Stimulated activated CD4-positive, alpha-beta T cell treated with anti-CD3 and anti-CD28 coated beads, TNF-alpha, amount 100 ng/mL, for 48 hours (primary cell): ENCODE measurements at places on chromosomes 3 and 15.

GRCh38 chr3:4426782-4427344 is 40.2 kb downstream of the SUMF1 start:
- DNase-seq, result no peak

DNA sequence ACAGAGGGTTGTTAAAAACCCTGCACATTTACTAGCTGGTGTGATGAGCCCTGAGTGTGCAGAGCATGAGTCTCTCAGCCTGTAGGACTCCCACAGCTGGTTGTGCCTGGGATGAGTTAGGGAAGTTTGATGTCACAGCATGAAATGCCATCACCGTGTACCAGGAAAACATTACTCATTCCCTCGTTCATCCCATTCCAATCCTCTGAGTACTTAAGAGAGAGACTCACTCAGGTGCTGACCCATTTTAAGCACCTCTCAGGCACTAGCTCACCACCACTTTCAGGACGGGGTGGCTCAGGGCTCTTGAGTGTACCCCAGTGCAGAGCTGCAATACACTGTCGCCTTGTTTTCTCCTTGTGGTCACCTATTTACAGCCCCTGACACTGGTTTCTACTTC is 18.7 kb downstream of the MGLL start:
- no peak for DNase-seq

DNA sequence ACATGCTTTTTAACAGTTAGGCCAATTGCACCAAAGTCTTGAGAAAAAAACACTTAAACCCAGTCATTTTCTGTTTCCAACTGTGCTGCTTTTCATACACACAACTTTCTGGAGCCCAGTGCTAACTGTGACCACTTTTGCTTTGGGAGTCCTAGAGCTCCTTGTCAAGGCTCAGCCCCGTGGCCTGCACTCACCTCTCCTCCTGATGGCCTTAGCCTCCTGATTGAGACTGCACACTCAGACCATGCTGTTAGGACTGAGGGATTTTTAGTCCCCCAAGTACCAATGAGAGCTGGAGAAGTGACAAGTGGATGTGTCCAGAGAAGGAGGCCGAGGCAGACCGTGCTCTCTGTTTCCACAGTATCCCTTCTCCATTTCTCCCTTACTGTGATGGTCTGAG is 15.2 kb upstream of the RARRES1 start:
- DNase-seq, result no peak

DNA sequence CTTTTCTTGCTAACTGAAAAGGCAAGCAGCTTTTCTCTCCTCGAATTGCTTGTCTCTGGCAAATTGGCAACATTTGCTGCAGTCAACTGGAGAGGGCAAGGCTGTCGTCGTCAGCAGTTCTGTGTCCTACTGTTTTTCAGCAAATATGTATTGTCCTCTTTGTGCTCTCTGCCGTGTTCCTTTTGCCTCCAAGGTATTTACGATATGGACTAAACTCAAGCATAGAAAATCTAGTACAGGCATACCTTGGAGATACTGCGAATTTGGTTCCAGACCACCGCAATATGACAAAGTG is 558 bp upstream of the SLC30A4 start:
- DNase-seq, result no peak

- no peak for DNase-seq
These were observed 847.2 kb downstream of the TUSC7 start for GRCh38 chr3:117556646-117557407.

DNA sequence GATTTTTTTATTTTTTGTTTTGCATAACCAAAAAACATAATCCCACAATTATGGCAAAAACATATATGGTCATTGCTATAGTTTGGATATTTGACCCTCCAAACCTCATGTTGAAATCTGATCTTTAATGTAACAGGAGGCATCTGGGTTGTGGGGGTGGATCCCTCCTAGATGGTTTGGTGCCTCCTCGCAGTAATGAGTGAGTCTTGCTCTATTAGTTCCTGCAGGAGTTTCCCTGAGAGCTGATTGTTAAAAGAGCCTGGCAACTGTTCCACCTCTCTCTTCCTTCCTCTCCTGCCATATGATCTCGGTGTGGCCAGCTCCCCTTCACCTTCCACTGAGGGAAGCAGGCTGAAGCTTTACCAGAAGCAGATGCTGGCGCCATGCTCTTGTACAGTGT is 33.2 kb upstream of the TRIM59 start:
- no peak for DNase-seq

- DNase-seq, result no peak
These were observed 489.6 kb upstream of the RASGRP1 start for GRCh38 chr15:39054128-39054732.

- DNase-seq, result no peak
These were observed 18.4 kb downstream of the ILDR1 start for GRCh38 chr3:122003606-122004005.

GRCh38 chr15:48803877-48804276 is 7.0 kb downstream of the CEP152 start:
- no peak for DNase-seq

- no peak for DNase-seq
These were observed 20.8 kb downstream of the MRPS25 start for GRCh38 chr3:15044326-15044725.

DNA sequence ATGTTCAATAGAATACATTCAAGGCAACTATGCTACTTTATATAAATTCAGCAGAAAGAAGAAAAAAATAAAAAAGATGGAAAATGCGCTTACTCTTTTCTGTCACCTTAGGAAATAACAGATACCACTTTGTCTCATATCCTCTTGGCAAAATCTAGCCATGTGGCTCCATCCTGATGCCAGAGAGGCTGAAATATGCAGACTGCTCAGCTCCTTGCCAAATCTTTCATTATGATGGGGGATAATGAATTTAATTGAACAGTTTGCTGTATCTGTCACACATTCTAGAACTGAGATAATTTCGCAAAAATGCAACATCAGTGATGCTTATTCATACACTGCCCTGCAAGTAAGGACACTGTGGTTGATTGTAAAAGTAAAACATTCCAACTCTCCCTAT is 1081.5 kb downstream of the PLOD2 start:
- DNase-seq, result no peak

DNA sequence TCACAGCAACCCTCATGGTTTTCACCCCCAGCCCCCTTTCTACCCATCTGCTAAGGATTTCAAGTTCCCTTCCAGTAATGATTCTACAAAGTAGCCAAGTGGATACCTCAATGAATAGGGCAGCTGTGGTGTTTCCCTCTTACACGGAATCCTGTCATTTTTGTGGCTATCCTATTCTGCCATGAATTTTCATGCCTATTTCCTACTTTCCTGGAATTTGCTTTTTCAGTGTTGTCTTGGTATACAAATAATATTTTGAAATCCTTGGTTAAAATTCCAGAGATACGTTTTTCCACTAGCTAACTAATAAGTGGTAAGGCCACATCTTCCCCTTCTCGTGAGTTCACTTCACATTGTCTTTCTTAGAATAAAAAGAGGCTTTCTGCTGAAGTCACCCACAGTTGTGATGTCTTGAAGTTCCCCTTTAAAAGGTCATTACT is 7.5 kb downstream of the ADPRH start:
- no peak for DNase-seq

GRCh38 chr15:89171136-89172072 is 50.0 kb downstream of the RLBP1 start:
- no peak for DNase-seq

GRCh38 chr3:3170998-3171397 is 8.5 kb downstream of the CRBN start:
- DNase-seq, result no peak

DNA sequence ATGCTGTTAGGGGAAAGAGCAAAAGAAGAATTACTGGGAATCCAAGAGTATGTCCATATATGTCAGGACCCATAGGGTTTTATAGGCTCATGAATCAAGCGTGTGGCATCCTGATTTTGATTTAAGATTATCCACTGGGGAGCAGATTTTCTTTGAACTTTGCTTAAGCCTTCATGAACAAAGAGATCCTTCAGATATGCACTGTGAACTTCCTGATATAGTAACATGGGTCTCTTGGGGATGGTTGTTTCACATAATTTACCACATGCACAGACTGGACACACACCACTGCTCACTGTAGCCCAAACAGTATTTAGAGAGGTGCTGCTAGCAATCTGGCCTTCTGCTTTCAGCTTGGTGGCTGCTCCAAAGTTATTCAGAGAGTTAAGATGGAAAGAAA is 200.9 kb upstream of the ZPLD1 start:
- DNase-seq, result no peak

GRCh38 chr3:48219543-48219942 is 3.8 kb upstream of the CAMP start:
- no peak for DNase-seq

GRCh38 chr3:34256791-34257190 is 458.4 kb downstream of the PDCD6IP start:
- DNase-seq, result no peak

- DNase-seq, result no peak
These were observed 888 bp downstream of the TMOD3 start for GRCh38 chr15:51830276-51830806.

DNA sequence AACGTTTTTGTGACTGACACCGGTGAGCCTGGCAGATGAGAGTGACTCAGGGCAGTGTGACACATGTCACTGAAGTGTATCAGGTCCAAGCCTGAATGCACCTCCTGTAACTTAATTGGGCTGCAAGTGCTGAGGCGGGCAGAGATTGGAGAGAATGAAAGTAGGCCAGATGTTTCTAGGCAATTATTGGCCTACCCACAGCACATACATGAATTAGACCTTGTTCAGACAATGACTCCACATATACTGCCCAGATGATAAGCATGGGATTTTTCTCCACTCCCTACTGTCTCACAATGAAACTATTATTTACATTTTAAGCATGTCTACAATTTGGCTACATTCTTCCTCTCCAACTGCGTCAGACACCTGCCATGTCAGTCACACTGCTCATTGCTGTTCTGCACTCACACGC is 187.3 kb upstream of the ZNF385D start:
- no peak for DNase-seq

GRCh38 chr3:16500911-16501310 is 12.6 kb downstream of the RFTN1 start:
- DNase-seq, result no peak

- DNase-seq, result no peak
These were observed 66.3 kb downstream of the STAG1 start for GRCh38 chr3:136685882-136686281.

DNA sequence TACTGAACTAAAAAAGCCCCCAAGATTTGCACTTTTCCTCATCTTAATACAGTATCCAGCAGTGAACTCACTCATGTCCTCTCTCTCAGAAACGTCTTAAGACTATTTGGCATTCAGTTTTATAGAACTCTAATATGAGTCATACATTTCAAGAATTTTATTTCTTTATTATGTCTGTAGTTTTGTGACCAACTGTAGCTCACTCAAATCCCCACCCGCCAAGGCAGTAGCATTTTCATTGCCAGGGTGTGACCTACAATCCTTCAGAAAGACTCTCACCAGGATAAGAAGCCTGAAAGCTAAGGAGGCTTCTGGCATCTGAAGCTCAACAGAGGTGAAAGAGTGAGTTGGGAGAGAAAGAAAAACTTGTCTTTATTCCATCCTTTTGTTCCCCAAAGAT is 537.1 kb downstream of the RSL24D1 start:
- DNase-seq, result no peak

DNA sequence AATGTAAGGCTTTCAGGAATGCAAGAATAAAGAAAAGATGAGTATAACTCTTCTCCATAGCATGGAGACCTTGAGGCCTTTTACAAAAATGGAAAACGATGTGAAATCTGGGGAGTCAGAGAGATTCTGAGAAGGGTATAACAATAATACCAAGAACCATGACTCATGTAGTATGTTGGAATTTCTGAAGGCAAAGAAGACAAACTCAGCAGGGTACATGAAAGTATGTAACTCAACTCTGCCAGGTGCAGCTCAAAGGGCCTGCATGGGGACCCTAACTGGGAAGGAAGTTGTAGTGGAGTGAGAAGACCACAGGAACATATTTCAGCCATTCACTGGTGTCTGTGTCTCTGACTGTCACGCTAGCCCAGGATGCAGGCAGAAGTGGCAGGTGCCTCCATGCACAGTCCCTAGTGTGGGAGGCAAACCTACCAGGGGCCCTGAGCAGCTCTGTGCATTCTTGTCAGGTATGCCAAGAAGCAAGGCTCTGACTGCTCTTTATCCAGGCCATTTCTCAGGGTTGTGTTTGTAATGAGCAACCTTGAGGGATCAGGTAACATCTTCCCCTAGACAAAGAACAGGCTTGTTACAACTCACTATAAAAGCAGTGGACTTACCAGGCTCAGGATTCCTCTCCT is 57.2 kb downstream of the GPR156 start:
- no peak for DNase-seq

GRCh38 chr3:64049136-64049535 is 25.8 kb upstream of the PSMD6 start:
- no peak for DNase-seq

DNA sequence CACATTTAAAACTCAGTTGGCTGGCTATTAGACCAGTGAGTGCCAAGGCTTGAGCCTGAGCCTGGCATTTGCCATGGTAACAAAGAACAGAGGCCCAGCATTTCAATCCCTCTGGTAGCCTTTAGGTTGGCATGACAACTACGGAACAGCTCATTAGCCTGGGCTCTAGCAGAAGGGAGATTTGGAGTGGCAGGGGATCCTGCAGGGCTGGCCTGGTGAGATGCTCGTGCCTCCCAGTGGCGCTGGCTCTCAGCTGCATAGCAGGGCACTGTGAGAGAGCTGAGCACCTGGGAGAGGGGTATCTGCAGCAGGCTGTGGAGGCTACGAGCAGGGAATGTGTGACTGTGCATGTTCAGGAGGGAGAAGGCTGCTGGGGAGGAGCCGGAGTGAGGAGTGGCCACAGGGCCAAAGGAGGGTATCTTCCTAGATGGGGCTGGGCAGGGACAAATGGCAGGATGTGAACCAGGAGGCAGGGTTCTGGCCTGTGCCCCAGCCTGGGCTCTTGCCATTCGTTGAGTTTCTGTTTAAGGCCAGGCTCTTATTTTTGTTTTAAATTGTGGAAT is 5.6 kb upstream of the ABTB1 start:
- no peak for DNase-seq

DNA sequence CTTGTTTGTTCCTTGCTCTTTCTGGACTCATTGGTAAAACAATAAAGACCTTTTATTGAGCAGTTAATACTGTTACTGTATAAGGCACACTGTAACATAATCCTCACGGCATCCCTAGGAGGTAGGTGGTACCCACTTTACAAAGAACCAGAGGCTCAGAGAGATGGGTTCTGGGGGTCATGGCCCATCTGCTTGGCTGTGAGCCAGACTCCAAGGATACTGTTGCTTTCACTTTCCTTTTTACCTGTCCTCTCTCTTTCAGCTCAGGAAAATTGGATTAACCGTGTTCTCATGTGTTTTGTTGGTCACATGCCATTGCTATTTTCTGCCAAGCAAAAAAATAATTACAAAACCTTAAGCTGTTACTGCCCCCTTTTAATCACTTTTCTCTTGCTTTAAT is 34.8 kb upstream of the FILIP1L start:
- no peak for DNase-seq
